ENCODE measurements at places on chromosomes 13 and 19.

- DNase-seq, result peak; percentile 99
These were observed at the start of the genes PSENEN and U2AF1L4 for GRCh38 chr19:35745328-35746086. Gene PSENEN, plus strand, starts transcription at chr19:35745651. Its CDS starts 280 bp downstream, at chr19:35745931. Gene U2AF1L4, minus strand, starts transcription at chr19:35745418. Its CDS starts 27 bp downstream, at chr19:35745391.

DNA sequence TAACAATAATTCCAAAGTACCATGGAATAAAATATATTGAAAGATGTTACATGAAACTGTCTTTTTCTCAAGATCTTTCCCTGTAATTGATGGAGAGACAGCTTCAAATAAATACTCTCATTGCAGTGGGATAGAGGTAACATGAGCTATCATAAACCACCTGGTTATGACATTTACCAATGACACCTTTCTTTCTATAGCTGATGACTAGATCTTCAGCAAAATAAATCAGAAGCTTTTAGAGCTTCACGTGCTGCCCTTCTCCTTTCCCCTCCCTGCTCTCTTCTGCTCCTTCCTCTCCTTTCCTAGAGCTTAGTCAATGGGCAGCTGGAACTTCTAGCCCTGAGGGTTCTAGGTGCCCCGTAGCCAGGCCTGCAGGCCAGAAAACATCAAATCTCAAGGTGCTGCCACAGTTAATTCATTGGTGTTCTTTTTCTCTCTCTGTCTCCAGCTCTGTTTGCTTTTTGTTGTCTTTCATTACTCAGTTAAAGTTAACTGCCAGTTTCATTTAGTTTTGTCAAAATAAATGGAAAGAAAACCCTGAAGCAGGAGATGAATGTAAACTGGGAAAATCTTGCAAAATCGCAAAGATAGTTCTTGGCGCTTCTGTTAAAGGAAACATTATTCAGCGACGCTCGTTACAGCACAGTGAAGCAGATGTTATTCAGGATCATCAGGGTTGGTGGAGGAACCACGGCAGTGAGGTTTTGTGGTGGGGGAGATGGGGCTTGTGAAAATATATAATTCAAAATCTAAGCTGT is 8.3 kb upstream of the METTL21C start:
- no peak for DNase-seq

DNA sequence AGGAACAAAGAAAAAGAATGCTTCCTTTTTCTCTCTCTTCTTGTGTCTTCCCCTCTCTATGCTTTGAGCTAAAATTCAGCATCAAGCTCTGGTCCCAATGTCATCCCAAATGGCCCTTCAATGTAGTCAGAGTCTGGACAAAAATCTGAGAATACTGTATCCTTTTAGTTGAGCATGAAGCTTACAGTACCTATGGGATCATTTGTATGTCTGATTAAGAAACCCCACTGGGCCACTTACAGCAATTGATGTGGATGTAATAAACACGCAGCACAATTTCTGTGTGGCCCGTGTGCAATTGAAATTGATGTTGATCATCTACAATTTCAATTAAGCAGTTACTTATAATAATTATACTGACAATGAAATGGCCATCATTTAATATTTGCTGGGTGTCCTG is 188.9 kb upstream of the RNF113B start:
- DNase-seq, result no peak

DNA sequence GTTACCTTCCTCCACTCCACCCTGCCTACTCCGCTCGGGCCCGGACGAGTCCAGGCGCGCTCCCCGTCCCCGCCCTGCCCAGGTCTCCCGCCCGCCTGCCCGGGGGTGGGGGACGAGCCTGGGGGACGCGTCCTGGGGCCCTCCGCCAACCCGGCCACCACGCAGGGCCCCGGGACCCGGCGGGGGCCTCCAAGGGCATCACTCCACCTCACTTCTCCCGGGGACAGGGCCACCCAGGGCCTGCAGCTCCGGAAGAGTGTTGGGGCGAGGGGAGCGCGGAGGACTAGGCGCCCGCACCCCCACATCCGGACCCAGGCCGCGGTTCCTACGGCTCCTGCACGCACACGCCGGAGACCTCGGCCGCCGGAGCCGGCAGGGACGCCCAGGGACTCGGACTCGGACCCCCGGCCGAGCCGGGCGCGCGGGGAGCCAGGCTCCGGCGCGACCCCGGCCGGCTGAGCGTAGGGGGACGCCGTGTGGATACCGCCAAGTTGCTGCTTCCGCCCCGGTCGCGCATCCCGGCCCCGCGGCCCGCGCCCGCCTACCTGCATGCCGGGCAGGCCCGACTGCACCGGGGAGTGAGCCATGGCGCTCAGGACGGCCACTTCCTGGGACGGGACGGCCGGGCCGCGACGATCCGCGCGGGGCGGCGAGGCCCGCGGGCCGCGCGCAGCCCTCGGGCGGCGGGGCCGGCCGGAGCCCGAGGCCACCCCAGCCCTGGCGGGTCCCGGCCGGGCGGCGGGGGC is 534 bp downstream of the STK24 start:
- DNase-seq, result no peak

DNA sequence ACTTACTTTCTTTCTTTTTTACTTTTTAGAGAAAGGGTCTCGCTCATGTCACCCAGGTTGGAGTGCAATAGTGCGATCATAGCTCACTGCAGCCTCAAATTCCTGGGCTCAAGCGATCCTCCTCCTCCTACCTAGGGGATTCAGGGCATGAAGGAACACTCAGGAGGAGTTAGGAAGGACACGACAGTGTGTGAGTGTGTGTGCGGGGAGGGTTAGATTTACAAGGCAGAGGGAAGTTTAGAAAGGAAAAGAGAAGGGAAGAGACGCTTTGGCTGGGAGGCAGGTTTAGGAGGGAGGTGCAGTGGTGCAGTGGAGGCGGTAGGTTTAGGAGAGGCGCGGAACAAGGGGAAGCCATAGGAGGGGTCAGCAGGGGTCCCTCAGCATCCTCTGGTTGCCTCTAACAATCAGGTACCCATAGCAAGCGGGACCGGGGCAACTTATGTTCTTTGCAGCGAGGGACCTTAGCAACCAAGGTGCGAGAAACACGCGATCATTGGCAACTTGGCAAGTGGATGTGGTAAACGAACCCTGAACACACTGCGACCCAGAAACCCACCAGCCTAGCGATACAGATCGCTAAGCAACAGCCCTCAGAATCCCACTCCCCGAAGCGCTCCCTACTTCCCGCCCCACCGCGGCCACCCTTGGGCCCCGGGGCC is 501 bp downstream of the SIRT2 start:
- peak; percentile 28 for DNase-seq

- no peak for DNase-seq
These were observed 14.2 kb downstream of the TSSK6 start for GRCh38 chr19:19500975-19501644.

- DNase-seq, result no peak
These were observed 149.7 kb upstream of the SPACA7 start for GRCh38 chr13:112226320-112227002.

DNA sequence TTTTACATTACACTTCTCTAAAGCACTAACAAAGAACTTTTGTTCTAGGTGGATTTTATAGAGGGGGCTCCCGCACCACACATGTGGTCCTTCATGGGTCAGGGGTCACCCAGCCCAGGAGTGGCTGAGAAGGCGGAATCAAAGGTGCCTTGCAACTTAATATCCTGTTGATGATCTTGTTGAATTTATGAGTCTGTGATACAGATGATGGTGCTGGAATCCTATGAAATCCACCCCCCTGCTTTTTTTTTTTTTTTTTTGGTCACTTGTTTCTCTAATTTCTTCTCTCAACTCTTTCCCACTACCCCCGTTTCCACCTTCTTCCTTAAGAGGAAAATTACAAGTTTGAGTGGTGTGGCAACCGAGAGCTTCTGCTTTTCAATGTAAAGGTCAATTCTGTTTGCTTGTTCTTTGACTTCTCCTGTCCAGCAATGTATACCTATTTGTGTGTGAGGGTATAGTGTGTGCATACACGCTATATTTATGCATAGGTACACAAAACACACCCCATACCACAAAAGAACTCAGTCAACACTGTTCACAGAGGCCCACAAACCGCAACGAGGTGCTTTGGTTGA is 4.2 kb upstream of the ZIC2 start:
- no peak for DNase-seq

GRCh38 chr19:13842291-13843103 is 34.4 kb upstream of the NANOS3 start:
- peak; percentile 57 for DNase-seq

DNA sequence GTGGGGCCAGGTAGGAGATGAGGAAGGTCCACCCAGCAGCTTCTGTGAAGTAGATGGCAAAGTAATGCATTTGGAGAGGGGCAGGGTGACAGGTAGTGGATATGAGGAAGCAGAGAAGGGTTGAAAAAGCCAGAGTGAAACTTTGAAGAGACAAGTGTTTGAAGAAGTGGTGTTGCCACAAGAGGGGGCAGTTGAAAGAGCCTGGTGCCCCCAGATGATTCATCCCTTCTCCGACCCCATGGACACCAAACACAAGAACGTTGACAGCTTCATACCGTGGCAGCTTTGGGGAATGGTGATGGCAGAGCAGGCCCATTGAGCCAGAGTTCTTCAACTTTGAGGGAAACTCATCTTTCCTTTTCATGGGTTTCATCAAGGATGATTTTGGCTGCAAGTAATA is 19.9 kb downstream of the IFNL3 start:
- no peak for DNase-seq

- DNase-seq, result no peak
These were observed 249.8 kb downstream of the DCLK1 start for GRCh38 chr13:35881360-35881759.

- DNase-seq, result peak; percentile 98
These were observed 256.9 kb downstream of the SPRY2 start for GRCh38 chr13:80083853-80084676.

DNA sequence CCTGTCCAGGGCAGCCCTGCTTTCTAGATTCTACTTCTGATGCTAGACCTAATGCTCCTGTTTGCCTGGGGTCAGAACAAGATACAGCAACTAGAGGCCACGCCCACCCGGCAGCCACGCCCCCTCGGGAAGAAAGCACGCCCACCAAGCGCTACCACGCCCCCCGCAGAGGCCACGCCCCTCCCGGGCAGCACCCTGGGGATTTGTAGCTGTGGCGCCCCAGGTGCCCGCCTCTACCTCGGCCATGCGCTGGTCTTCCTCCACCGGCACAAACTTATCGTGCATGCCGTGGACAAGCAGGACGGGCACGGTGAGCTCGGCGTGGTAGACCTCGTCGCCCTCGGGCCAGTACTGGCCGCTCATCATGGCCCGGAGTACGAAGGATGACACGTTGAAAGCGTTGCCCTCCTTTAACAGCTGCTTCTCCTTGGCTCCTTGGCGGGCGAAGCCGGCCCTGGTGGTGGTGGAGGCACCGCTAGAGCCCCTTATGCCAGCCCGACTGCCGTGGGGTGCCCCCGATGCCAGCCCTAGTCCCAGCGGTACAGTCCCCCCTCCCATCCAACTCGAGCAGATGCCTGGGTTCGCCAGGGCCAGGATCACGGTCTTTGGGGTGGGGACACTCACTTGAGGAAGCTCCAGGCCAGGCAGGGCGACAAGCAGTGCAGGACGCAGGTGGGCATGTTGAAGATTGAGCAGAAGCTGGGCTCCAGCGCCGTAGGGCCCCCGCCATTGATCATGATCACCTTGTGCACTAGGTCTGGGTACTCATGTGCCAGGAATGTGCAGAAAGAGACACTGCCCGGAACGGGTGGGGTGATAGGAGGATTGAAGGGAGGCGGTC is 9.0 kb downstream of the ABHD8 start:
- no peak for DNase-seq

GRCh38 chr19:41324231-41324702 is 14.3 kb downstream of the CCDC97 start:
- DNase-seq, result peak; percentile 24

DNA sequence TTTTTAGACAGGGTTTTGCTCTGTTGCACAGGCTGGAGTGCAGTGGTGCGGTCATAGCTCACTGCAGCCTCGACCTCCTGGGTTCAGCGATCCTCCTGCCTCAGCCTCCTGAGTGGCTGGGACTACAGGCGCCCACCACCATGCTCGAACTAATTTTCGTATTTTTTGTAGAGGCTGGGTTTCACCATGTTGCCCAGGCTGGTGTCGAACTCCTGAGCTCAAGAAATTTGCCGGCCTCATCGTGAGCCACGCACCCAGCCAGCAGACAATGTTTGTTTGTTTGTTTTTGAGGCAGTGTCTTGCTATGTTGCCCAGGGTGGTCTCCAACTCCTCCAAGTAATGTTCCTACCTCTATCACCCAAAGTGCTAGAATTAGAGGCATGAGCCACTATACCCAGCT is 879 bp upstream of the COX7A1 start:
- DNase-seq, result no peak

DNA sequence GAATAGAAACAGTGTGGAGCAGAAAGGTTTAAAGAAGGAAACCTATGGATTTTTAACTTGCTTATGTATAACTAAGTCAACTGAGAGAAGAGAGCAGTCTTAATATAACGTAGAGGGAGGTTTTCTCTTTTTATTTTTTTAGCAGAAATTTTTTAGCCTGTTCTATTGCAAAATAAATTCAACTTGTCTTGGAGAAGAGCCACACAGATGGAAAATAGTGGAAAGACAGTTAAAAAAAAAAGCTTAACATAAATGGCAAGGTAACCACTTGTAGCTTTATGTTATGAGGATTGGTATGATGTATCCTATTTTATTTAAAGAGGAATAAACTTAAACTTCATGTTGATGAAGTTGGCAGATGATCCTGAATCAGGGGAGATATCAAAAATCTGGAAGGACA is 312.4 kb downstream of the SHISA2 start:
- no peak for DNase-seq

DNA sequence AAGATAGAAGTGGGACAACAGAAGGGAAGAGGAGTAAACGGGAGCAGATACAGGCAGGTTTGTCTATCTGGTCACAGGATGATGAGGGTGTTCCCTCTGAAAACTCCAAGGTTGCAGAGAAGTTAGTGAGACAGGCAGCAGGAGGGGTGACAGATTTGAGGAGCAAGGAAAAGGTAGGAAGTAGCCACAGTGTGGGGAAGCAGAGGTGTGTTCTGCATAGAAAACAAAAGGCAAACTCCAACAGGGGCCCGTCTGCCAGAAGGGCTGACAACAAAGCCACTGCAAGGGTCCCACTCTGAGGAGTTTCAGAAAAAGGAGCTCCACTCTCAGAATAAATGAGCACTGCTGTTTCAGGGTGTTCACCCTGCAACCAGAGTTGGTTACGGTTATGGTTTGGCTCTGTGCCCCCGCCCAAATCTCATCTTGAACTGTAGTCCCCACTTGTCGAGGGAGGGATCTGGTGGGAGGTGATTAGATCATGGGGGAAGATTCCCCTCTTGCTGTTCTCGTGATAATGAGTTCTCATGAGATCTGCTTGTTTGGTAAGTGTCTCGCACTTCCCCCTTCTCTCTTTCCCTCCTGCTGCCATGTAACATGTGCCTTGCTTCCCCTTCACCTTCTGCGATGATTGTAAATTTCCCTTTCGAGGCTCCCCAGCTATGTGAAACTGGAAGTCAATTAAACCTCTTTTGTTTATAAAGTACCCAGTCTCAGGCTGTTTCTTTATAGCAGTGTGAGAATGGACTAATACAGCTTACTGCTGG is 32.1 kb downstream of the SMAD9 start:
- no peak for DNase-seq

DNA sequence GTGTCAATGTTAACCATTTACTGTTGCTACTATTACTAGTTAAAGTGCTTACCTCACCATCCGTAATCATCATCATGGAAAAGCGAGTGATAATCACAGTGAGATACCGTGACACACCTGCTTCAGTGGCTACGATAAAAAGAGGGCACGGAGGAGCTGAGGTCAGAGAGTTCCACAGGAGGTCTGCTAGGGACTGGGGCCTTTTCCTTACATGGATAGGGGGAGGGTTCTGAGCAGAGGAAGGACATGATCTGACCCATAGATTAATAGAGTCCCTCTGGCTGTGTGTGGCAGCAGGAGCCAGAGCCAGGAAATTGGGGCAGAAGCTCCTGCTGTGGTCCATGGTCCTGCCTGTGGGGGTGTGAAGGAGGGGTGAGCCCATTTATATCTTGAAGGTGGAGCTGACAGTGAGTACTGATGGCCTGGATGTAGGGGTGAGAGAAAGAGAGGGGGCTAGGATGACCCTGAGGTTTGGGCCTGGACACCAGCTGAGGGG is 136.7 kb downstream of the SIPA1L3 start:
- no peak for DNase-seq

Measured in fibroblast of mammary gland (primary cell).